T follicular helper cell (primary cell): ENCODE measurements at places on chromosomes 7 and 10.

DNA sequence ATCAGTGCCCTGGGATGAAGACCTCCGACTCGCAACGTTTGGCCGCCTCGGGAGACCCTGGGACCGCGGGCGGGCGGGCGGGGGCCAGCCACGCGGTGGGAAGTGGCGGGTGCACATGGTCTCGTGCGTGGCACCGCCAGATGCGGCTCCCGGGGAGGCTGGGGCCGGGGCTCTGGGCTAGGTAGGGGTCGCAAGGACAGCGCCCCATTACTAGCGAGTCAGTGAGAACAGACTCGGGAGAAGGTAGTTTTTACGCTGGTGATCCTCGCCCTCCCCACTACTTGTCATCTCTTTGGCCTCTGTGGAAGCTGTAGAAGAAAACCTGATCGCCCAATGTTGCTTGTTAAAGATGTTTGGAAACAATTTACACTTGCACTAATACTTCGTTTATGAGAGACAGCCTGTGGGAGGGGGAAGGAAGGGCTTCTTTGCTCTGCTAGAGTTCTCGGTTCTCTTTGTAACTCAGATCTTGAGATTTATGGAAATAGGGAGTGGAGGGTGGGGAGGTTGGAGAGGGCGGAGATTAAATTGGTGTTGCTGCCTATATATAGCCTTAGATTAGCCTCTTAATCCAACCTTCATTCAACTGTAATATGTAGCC is 591 bp downstream of the BZW2 start:
- no peak for DNase-seq

DNA sequence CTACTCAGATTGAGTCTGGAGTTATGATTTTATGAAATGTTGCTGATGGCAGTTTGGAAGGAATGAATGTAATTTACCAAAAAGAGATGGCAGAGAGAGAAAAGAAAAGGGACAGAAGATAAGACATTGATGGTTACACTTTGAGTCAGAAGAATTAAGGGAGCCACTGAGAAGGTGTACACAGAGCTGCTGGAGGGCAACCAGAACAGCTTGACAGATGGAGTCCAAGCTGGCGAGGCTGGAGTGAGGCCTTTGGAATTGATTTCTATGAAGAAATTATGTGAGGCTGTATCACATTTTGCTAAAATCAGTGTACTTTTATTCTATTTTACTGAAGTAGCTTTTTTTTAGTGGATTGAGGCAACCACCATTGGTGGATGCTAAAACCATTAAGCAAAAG is 740.5 kb downstream of the REEP3 start:
- DNase-seq = no peak

DNA sequence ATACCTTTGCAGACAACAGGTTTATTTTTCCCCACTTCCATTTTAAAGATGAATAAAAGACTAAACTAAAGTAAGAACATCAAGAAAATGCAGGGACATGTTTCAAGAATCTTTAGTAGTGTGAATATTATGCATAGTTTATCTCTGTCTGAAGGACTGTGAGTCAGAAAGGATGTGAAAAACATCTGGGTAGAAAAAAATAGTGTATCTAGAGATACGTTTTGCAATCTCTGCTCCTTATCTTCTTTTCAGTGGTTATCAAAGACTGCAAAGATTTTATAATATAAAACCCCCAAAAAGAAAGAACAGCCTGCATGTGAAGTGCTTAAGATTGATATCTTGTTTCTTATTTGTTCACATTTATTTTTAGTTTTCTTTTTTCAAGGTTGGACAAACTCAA is 101.9 kb upstream of the ARHGAP21 start:
- no peak for DNase-seq

- no peak for DNase-seq
Observed at GRCh38 chr10:77989081-77989724, 40.1 kb downstream of the POLR3A start.

- no peak for DNase-seq
Observed at GRCh38 chr7:159172400-159172799, 27.7 kb upstream of the VIPR2 start.

GRCh38 chr7:146146831-146147486 is 30.4 kb downstream of the CNTNAP2 start:
- DNase-seq = no peak

DNA sequence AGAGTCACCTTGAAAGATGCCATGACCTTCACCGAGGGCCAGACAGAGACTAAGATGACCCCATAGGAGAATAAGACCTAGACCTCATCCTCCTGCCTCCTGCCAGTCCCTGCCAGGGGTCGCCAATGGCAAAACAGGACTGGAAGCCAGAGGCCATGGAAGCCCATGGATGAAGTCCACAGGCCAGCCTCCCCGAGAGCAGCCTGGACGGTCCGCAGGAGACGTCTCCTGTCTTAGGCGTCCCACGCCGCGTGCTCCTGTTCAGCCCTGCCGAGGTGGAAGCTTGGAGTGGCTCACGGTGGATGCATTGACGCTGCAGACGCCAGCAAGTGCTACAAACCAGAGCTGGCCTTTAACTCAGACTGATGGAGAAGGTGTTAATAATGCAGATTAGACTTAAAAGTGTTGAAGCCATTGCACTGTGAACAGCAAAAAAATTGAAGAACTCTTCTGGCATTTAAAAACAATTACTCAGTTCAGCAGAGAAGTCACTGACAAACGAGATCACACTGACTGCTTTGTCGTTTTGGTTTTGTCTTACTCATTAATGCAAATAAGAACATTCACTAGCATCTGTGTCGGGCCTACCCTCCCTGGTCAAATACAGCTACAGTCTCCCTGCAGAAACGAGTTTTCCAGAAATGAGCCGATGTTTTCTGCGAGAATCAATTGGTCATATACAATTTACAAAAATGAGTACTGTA is 38.1 kb upstream of the FAM20C start:
- no peak for DNase-seq

- no peak for DNase-seq
Observed at GRCh38 chr10:110181451-110181850, 26.0 kb upstream of the MXI1 start.

DNA sequence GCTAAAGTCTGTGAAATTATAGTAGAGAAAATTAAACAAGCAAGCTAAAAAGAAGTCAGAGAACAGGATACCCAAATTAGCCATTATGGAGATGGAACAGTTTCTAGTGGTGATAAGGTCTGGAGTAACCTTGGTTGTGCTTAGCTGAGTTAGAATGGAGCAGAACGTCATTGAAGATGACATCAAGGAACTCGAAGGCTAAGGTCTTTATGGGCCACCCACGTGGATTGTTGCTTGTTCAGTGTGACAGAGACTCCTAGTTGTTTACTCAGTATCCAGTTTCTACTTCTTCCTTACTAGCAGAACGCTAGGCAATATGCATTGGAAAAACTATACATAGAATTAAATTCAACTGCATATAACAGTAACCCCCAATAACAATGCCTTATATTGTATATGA is 39.7 kb downstream of the AHCYL2 start:
- no peak for DNase-seq

- DNase-seq = no peak
Observed at GRCh38 chr7:131164025-131164925, 163.4 kb upstream of the MKLN1 start.

DNA sequence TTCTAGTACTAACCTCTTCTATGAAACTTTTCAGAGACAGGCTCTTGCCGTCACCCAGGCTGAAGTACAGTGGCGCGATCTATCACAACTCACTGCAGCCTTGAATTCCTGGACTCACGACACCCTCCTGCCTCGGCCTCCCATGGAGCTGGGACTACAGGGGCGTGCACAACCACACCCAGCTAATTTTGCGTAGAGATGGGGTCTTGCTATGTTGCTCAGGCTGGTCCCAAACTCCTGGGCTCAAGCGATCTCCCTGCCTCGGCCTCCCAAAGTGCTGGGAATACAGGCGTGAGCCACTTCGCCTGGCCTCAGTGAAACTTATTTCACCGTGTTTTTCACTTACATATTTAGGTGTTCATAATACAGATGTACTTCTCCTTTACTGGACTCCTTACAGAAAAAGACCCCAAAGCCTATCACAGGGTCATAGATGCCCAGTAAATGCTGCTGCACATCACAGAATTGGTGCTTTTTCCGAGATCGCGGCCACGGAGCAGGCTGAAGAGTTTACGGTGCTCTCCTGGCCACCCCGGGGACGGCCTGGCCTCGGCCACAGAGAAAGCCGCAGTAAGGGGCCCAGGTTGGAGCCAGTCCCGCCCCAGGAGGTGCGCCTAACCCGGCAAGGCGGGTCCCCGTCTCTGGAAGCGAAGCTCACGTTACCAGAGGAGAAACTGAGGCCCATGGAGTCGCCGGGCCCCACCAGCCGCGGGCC is 595 bp downstream of the TBL2 start:
- DNase-seq = no peak

DNA sequence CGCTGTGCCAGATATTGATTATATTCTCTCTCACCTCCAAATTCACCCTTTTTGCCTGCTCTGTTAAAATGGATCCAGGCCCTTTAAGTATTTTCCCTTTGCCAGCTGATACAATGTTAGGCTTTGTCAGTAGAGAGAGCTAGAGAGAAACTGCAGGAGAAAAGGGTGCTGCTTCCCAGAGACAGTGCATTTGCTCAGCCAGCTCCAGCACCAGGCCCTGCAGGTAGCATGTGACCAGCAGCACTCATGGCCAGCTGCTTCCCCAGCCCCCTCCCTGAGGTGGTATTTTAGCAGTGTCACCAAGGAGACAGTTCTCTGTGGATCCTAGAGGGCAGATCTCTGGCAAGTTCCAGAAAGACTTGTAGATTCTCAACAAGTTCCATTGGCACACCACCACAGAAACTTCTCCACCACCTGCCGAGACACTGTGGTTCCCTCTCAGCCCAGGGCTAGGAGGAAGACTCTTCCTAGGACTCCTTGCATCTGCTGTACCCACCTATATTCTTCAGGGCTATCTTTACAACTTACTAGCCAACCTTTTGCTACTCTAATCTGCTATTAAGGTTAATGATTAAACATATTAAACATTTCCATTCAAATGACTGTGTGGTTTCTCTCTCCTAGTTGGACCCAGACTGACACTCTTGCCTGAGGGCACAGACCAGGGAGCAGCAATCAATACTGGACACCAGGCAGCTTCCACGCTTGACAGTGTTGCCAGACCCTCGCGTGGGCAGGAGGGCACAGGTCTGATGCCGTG is 35.6 kb upstream of the ADAM12 start:
- DNase-seq = no peak

GRCh38 chr10:52950578-52950977 is 178.0 kb upstream of the MBL2 start:
- DNase-seq = no peak

GRCh38 chr10:114239994-114240345 is 916 bp downstream of the VWA2 start:
- no peak for DNase-seq

DNA sequence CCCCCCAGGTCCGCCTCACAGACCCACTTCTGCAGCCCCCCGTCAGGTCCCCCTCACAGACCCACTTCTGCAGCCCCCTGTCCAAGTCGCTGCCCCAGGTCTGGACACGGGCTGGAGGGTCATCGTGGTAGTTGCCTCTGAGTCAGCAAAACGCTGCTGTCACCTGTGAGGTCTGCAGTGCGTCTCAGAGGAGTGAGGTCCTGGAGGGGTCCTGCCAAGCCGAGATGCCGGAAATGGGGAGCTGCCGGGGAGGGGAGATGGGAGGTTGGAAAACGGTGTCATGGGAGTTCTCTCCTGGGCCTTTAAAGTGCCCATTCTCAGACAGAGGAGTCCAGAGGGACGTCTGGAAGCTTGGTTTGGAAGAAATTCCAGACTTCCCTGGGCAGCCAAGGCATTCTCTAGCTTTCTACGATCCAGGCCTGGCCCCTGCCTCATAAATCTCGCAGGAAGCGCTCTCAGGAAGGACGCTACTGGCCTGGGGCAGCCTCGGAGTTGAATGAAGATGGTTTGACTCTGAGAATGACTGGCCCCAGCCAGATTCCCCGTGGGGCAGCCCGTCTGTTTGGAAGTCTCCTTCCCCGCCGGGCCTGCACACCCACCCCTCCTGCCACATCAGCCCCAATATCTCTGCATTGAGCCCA is 38.7 kb downstream of the CALML3 start:
- DNase-seq = no peak

GRCh38 chr7:106866298-106867281 is 1.5 kb downstream of the PIK3CG start:
- no peak for DNase-seq

DNA sequence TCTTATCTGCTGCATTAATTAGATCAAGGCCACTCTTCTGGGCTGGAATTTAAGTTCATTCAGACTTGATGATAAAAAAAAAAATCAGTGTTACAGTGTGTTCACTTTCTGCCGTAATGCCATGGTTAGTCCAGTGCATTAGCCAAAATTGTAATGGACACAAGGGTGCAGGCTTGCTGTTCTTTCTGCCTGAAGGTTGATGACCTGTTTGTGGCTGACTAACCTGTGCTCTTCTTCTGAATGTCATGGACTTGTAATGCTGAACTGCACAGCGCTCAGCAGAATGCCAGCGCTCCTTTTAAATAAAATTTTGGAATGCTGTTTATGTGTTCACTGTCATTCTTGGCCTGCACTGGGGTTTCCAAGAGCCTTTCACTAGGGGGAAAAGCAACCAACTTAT is 323.2 kb downstream of the ZNF248 start:
- DNase-seq = no peak

- no peak for DNase-seq
Observed at GRCh38 chr10:88664142-88664541, at the start of gene LIPF. TSS of gene LIPF (plus strand) at chr10:88664442. CDS start at chr10:88667298, 2,856 bp downstream.

- peak; percentile 29 for DNase-seq
Observed at GRCh38 chr10:24722676-24723385, 856 bp downstream of the ARHGAP21 start.

GRCh38 chr10:43077421-43078171 is 727 bp downstream of the RET start:
- no peak for DNase-seq

GRCh38 chr7:81777697-81778096 is 7.8 kb upstream of the HGF start:
- DNase-seq = no peak

- DNase-seq = no peak
Observed at GRCh38 chr10:9239298-9239697, 1184.8 kb downstream of the GATA3 start.

- no peak for DNase-seq
Observed at GRCh38 chr10:112779025-112779770, 170.8 kb upstream of the TCF7L2 start.
